ENCODE measurements at places on chromosomes 12 and 14.
A peak's percentile ranks its signal among the peaks of the same experiment; 100 is the strongest.

DNA sequence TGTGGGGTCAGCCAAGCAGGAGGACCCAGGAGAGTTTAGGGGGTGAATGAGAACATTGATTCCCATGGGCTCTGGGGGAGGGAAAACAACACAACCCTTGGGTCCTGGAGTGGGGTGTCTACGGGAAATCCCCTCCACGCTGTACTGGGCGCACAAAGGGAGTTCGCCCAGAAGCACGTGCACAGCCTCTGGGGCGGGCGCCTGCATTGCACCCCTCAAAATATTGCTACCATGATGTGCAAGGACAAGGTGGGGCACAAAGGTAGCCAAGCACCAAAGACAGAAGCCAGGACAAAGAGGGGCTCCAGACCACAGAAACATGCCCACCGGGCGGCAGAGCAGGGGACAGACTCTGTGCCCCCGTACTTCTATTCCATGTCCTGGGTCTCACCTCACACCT lies 74.9 kb upstream of the EIF5 start:
- DNase-seq = no peak

- peak; percentile 59 for DNase-seq
These were observed at the start of gene SLC48A1 for GRCh38 chr12:47773062-47773857. Gene SLC48A1, plus strand, starts transcription at chr12:47773238. Its CDS starts 67 bp downstream, at chr12:47773305.

GRCh38 chr12:72522411-72522810 lies 250.2 kb downstream of the TRHDE start:
- no peak for DNase-seq

DNA sequence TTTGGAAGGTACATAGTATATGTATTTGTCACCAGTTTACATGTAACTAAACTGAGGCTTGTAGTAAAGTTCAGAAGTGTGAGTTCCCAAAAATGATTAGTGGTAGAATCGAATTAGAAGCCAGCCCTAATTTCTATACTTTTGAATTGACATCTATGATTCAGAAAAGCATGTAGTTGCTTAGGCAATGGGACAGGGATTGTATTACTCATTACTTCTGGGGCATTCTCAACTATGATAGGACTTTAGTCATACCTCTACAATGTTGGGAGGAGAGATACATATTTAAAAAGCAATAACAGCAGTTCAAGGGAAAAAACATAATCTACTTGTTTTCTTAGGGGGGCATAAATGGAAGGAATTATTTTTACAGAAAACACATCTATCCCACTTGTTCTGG lies 277.9 kb upstream of the E2F7 start:
- no peak for DNase-seq

DNA sequence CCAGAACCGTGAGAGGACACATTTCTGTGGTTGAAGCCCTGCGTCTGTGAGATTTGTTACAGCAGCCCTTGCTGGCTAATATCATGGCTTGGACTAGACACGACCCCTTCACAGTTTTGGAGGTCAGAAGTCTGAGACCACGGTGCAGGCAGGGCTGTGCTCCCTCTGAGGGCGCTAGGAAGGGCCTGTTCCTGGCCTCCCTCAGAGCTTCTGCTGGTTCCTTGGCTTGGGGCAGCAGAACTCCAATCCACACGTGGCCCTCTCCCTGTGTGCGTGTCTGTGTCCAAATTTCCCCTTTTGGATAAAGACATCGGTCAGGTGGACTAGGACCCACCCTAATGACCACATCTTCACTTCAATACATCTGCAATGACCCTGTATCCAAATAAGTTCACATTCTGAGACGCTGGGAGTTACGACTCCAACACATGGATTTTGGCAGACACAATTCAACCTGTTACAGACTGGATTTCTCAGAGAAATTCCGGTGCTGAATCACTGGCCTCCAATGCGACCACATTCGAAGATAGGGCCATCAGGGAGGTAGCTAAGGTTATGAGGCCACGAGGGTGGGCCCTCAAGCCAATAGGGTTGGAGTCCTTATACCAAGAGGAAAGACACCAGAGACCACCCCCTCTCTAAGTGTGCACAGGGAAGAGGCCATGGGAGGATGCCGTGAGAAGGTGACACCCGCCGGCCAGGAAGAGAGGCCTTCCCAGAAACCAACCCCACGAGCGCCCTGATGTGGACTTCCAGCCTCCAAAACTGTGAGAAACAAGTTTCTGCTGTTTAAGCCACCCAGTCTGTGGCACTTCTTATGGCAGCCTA lies 43.6 kb upstream of the PPP2R5C start:
- no peak for DNase-seq

DNA sequence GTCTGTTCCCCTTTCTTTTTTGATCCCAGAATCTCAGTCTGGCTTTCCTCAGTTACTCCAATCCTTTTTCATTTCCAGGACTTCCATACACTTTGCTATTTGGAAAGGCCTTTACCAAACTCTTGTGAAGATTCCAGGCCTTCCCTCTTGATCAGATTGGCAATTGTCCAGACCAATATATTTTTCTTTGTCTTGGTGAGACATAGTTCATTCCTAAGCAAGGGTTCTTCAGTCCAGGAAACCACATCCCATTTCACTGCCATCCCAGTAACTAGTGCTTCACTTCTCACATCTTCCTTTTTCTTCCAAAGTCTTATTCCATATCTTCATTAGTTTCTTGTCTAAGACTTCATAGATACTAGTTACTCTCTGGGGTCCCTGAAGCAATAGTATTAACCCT lies 2.1 kb upstream of the PTPRQ start:
- no peak for DNase-seq

DNA sequence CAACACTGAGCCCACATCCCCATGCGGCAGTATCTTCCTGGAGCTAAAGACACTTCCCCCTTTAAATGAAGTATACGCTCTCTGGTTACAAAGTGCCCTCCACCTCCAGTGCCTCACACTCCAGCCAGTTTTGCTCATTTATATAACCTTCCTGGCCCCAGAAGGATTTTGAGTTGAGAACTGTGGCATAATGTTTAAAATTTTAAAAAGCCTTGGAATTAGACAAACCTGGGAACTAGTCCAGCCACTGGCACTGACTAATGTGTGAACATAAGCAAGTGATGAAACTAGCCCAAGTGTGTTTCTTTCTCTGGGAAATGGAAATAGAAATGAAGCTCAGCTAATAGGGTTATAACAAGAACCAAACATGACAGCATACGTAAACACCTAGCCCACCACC lies 723.7 kb upstream of the USP15 start:
- DNase-seq = no peak

GRCh38 chr14:21093769-21094681 lies 4.4 kb downstream of the ZNF219 start:
- DNase-seq = no peak

DNA sequence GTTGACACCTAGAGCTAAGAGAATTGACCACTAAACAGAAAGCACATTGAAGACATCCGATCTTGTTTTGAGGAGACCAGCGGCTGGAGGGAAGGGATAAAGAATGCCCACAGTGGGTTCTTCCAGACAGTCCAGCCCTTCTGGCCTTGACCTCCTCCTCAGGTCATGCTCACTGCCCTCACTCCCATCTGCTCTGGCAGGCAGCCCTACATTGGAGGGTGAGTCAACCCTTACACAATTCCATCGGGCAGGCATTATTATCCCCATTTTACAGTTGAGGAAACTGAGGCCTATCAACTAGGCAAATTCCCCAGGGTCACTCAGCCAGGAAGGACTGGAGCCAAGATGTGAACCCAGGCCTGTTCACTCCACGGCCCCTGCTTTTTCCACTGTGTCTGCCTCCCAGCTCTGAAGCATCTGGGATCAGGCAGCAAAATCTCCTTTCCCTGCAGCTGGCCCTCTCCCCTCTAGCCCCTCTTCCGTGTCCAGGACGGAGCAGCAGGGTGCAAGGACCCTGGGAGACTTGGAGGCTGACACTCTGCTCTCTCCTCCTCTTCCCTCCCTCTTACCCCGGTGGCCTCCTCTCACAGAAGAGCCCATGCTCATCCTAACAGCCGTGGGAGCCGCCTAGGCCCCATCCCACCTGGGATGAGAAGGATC lies 5.3 kb downstream of the SCNN1A start:
- no peak for DNase-seq

Measured in stimulated activated naive CD4-positive, alpha-beta T cell treated with Interleukin-2 at 50 U/mL for 16 hours (primary cell).